ENCODE measurements at places on chromosomes 1 and 21.

- DNase-seq, result no peak
These were observed 3.2 kb downstream of the RHOC start for GRCh38 chr1:112703706-112704105.

- DNase-seq, result no peak
These were observed 269.4 kb downstream of the RWDD3 start for GRCh38 chr1:95503278-95504030.

DNA sequence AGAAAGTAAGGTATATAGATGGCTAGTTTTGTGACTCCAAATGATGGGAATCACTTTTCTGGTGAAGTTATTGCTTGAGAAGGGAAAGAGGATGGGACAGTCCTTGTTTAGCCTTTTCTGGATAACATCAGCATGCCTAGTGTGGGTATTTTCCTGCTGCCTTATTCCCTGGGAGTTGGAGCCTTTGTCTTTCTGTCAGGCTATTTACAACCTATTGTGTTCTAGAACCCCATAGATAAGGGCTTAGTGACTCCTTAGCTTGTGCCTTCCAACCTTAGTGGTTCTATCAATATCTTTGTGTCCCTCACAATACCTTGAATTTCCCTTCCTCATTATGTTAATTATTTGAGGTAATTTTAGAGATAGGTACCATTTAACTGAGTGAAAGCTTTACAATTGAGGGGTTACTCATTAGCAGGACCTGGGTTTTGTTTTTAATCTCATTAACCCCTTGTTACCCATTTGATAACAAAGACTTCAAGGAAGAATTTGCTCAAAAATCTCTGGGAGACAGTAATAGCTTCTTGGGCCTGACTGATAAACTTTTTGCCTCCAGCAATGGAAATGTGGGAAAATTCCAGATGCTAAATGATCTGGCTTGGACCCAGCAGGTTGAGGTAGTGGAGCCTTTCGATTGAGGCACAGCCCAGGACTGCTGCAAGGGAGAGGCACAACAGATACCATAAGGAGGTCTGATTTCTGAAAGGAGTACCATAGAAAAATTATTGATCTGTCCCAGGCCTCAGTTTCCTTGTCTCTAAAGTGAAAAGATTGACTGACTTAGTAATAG is 49.0 kb downstream of the CACHD1 start:
- no peak for DNase-seq

DNA sequence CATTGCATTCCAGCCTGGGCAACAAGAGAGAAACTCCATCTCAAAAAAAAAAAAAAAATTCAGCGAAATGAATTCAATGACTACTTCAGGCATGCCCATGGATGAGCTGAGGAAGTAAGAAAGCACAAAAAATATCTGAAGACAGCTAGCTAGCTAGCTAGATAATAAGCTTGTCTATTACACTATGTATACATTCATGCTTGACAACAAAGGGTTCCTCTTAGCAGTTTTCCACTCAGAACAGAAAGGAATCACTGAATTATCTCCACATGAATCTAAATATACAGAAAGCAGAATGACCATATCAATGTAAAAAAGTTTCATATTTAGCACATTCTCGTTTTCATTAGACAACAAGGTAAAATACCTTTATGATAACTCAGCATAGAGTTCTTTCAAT is 32.1 kb downstream of the USP48 start:
- no peak for DNase-seq

DNA sequence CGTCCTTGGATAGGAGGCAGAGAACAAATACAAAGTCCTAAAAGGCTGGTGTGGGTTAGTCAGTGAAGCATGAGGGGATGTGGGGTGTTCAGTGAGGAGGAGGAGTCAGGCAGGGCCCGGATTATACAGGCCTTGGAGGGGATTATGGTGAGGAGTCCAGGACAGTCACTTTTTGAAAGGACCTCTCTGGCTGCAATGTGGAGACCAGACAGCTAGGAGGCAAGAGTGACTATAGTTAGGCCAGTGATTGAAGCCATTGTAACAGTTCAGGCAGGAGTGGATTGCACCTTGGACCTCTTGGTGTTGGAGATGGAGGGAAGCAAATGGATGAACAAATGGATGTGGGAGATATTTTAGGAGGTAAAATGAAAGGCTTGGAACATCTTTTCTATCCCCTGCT is 115.8 kb downstream of the C1orf94 start:
- DNase-seq, result no peak

DNA sequence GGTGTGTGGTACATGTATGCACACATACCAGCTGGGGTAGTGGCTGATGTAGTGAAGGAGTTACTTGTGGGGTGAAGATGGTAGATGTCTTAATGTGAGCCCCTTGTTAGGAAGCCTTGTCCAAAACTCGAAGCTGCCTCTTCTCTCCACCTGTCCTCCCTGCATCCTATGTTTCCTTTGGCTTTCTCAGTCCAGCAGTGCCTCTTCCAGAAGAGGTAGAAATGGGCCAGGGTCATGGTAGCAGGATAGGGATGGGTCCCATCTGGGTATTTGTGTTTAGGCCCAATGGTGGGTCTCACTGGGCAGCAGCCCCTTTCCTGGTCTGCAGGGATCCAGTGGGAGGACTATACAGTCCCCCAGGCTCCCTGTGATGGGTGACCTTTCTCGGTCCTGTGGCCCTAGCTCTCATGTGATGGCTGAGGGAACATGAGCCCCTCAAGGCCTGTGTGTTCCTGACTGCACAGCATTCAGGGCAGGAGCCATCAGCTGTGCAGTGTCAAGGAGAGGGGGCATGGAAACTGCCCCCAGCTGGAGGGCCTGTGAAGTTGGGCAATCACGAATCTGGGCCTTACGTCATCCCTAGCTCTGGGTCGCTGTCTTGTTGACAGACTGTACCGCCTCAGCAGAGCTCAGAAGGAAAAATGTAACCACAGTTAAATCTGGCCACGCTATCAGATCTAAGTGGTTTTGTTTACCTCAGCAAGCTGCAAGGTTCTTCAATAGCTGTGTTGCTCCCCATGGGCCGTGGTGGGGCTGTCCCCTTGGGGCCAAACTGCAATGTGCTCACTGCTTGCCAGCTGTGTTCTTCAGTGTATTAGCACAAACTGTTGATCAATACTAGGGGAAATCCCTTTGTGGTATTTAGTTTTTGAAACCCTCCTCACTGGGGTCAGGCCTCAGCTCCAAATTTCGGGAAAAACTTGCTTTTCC is 82.7 kb downstream of the NOS1AP start:
- DNase-seq, result no peak

DNA sequence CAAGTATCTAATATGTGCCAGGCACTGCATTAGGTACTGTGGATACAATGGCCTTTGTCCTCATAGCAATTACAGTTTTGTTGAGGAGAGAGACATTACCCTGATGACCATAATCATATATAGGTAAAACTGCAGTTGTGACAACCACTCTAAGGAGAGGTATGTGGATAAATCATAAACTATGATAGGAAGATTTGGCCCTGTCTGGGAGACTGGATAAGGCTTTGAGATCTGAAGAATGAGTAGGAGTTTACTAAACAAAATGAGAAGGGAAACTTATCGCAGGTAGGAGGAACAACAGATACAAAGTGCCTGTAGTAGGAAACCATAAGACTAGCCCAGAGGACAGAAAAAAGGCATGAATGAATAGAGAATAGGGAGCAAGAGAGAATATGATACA is 4.4 kb downstream of the TMCO1 start:
- no peak for DNase-seq

GRCh38 chr21:14572204-14572780 is 26.2 kb upstream of the SAMSN1 start:
- DNase-seq, result no peak

GRCh38 chr1:179637211-179637860 is 45.7 kb downstream of the TDRD5 start:
- DNase-seq, result no peak

DNA sequence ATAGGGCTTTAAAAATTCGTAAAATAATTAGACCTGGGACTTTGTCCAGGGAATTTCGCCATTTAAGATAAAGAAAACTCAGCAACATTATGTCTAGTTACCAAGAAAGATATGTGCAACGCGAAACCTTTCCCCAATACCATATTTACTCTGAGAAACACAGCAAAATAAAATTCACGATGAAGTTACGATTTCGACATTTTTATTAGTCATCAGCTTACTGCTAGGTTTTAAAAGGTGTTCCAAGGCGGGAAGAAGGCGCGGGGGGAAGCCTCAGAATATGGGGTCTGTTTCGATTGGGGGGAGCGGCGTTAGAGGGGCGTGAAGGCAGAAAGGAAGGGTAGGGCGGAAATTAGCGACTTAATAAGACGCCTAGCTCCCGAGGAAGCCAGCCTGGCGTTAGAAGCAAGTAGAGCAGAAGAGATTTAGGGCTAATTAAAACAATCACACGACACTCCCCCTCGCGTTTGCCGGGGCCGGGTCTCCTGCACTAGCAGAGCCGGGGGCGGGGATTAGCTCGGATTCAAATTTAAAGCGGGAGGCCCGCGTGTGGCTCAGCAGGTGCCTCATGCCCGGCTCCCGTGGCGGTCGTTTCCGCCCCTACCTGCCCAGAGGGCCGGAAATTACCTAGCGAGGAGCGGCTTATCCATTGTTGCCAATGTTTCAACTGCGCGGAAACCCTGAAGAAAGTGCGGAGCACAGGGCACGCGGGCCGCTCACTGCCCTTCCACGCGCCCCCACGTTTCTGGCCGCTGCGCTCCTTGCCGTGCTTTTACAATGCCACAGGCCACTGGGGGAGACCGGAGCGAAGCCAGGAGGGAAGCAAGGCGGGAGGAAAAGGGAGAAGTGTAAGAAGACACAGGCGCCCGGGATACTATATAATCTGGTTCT is 795 bp upstream of the POU2F1 start:
- DNase-seq, result peak; percentile 81

GRCh38 chr1:221527302-221527701 is 214.6 kb downstream of the DUSP10 start:
- no peak for DNase-seq

DNA sequence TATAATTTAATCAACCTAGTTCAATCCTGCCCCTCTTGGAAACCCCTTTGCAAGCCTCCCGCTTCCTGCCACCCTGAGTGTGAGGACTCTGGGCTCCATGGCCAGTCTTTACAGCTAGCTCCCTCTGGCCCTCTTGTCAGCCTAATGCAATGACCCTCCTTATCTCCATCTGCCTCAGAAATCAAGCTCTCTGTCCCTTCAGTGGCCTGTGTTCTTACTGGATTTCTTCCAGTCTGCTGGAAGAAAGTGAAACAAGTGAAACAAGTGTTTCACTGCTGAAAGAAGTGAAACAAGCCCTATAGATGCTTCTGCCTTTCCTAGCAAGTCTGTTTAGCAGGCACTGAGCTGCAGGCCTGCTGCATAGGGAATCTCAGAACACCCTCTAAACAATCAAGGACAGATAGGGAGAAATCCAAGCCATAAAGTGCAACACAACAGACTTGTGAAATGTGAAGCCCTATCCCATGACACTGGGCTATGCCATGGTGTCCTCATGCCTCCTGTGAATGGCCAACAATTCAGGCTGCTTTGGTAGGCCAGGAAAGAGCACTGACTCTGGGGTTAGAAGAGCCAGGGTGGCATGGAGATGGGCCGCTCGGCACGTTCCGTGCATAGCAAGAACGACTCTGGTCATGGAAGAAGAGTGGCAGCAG is 55.9 kb downstream of the FAM163A start:
- no peak for DNase-seq

- DNase-seq, result no peak
These were observed 45.4 kb downstream of the SELENOF start for GRCh38 chr1:86868477-86868876.

- no peak for DNase-seq
These were observed 173.5 kb downstream of the CDC7 start for GRCh38 chr1:91674107-91674506.
